ENCODE measurements at places on chromosomes 7 and 10. TPM values are rescaled to one million over a fixed set of nuclear protein-coding genes. Genes with fewer than 3 reads are reported as not detected.

The ACTR3C gene
- 6.3 TPM for total RNA-seq

The MCM10 gene
- 53.2 TPM for total RNA-seq

The KLF6 gene
- total RNA-seq, result 240 TPM

The KCNMA1 gene
- 0.55 TPM for total RNA-seq

The C10orf62 gene
- not detected for total RNA-seq

The ACBD7 gene
- 2.5 TPM for total RNA-seq

The ACSM6 gene
- total RNA-seq, result not detected

DNA sequence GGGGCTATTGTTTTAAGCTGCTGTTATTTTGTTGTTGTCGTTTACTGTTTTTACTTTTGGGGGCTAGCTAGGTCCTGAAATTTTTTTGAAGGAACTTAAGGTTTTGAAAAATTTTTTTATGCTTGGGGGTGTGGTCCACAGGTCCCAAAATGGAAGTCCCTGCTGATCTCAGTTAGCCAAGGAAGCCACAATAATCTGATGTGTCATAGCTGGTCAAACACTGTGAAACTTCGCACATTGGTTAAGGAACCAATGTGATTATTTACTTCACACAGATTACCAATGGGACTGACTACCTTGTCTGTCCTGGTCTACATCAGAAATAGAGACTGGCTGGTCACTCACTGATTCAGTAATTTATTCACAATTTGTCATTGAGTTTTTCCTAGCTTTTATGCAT lies 29.5 kb upstream of the HYCC1 start:
- no peak for DNase-seq

DNA sequence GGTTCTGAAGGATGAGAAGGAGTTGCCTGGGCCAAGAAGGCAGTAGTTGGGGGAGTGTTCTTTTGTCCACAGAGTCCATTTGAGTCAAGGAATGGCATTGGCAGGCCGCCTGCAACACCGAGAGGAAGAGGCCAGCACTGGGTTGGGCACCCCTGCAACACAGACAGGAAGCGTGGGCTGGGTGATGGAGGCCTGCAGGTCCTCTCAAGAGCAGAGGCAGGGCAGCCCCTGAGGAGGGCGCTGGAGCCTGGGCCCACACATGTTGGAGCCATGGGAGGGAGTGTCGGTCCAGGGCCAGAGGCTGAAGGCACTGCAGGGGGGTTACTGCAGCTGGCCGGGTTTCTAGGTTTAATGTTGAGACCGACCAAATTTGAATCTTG lies 137.3 kb downstream of the PTPN20 start:
- DNase-seq, result no peak

- no peak for DNase-seq
Measured at GRCh38 chr7:134290286-134290685, 26.4 kb downstream of the SLC35B4 start.

GRCh38 chr10:86962981-86963310 lies 4.5 kb downstream of the SNCG start:
- no peak for DNase-seq

- no peak for DNase-seq
Measured at GRCh38 chr10:60626037-60626436, 152.2 kb upstream of the CDK1 start.

DNA sequence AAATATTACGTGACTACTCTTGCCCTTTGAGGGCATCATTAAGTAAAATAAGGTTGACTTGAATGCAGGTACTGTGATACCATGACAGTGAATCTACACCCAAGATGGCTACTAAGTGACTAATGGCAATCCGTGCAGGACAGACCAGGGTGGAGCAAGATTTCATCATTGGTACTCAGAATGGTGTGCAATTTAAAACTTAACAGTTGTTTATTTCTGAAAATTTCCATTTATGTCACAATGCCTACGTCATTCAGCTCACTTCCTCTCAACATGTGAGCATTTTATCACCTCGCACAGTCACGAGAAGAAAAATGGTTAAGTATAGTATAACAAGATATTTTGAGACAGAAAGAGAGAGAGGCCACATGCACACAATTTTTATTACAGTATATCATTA lies 50.3 kb upstream of the MET start:
- no peak for DNase-seq

GRCh38 chr7:41472427-41473125 lies 230.3 kb downstream of the INHBA start:
- no peak for DNase-seq

DNA sequence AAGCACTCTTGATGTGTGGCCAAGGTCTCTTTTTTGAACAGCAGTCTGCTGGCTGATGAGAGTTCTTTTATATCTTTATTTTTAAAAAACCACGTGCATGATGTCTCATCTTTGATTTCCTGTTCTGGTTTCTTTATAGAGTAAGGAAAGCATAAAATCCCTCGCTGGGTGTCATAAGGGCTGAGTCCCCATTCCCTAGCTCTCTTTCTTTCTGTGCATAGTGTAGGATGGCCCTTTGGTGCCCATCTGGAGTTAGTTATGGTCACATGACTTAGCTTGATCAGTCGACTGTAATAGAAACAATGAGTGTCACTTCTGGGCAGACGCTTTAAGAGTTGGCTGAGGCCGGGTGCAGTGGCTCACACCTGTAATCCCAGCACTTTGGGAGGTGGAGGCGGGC lies 38.5 kb downstream of the GHRHR start:
- no peak for DNase-seq

- DNase-seq, result no peak
Measured at GRCh38 chr7:47069385-47070076, 512.4 kb downstream of the TNS3 start.

DNA sequence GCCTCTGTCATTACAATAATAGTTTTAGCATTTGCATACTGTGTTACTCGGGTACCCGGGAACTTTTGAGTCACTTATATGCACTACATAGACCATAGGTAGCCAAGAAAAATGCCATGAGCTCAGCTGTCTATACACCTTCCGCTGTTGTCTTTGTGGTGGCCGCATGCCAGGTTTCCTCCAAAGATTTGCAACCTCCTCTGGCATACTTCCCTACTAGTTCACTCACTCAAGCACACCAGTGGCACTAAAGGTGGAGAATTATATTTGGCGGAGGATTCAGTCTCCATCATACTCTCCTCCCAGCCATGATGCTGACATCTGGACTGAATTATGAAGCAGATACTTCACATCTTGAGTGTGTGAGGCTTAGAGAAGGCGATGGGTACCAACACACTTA lies 35.6 kb upstream of the GRB10 start:
- DNase-seq, result no peak

- no peak for DNase-seq
Measured at GRCh38 chr10:96244354-96244753, 27.0 kb downstream of the BLNK start.

GRCh38 chr7:51135576-51135975 lies 181.0 kb downstream of the COBL start:
- DNase-seq, result no peak

DNA sequence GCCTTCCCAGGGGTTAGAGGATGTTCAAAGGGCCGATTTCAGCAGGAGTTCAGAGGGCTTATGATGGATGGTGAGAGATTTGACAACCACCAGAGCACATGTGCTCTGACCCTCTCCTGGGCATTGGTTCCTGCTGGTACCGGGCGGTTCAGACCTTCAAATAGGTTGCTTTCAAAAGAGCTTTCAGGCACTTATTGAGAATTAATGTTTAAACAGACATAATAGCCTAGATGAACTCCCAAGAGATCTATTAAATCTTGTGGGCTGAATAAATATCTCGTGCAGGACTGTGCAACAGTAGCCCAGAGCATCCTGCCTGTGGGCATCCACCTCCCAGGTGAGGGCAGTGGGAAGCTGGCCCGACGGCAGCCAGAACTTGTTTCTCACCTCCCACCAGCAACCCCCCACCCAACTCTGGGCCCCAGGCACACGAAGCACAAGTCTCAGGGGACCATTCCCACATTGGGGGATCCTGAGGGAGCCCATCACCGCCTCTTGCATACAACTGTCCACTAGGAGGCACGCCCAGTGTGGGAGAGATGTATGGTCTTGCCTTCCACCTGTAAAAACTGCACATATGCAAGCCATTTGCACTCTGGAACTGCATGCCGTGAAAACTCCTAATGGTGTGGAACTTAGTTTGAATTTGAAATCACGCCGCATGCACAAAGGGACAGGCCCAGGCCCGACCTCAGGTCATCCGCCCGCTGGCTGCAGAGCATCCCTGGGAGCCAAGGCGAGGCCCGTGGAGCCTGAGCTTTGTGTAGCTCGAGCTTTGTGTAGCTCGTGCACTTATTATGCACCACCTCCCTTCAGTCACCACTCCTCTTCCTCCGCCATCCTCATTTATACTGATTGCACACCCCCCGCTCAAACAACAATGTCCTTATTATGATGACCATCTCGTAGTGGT lies 147.8 kb downstream of the ADCY1 start:
- no peak for DNase-seq

DNA sequence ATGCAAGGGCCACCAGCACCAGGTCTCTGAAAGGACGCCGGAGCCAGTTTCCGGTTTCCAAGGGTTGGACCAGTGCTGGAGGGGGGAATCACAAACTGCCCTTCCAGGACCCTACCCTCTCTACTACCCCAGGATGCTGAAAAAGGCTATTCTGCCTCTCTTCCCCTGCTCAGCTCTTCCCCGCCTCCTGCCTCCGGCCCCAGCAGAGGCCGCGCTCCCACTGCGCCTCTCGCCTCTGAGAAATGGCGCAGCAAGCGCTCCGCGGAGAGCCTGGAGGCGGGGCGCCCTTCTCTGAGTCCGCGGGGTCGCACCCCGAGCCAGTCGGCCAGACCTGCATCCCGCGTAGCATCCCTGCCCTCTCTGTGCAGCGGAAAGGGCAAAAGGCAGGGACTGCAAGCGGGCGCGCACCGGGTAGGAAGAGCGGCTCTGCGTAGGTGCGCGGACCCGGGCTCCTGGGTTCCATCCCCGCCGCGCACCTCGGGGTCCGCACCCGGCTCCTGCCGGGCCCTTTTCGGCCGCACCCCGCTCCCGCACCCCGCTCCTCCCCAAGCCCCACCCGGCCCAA lies 476 bp upstream of the RET start:
- no peak for DNase-seq

DNA sequence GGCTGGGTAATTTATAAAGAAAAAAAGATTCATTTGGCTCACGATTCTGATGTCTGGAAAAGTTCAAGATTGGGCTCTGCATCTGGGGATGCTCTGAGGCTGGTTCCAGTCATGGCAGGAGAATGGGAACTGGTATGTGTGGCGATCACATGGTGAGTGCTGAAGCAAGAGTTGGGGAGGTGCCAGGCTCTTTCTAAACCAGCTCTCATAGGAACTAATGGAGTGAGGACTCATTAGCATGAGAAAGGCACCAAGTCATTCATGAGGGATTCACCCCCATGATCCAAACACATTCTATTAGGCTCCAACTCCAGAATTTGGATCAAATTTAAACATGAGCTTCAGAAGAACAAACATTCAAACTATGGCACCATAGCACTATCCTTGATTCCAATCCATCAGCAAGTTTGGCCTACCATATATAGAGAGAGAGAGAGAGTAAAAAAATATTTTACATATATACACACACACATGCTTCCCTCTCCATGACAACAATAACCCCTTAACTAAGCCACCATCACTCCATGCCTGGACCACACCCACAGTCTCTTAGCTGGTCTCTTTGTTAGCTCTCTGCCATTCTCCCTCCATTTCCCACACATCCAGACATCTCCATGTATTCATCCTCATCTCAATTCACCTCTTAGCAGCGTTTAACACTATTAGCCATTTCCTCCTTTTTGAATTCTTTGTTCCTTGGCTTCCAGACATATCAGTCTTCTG lies 57.9 kb downstream of the NPY start:
- DNase-seq, result no peak

DNA sequence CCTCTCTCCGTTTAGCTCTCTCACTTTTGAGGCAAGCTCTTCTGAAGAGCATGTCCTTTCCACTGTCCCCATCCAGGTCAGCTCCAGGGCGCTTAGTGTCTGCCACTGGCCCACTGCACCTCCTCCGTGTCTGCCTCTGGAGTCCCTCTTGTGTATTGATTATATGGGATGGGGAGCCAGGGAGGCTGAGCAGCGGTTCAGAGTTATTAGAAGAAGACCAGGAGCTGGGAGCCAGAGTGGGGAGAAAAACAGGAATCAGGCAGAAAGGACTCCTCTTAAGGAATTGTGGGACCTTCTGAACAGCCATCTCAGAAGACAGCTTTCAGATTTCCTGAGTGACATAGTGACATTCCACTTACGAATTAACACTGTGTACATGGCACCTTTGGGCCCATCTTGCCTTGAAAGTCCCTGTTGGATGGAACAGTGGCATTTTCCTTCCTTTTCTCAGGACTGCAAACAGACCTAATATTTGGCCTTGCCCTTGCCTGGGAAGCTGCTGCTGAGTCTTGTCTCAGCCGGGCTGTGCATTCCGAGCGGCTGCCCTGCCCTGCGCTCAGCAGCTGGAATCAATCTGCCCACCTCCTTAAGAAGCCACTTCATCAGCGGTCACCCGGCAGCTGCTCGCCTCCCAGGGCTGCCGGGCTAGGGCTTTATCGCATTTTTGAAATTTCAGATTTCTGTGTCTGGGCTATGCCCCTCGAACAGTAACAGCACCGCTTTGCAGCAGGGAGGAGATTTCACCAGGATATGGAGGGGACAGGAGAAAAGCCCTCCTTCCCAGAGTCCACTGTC lies 81.1 kb upstream of the PRKG1 start:
- DNase-seq, result no peak

DNA sequence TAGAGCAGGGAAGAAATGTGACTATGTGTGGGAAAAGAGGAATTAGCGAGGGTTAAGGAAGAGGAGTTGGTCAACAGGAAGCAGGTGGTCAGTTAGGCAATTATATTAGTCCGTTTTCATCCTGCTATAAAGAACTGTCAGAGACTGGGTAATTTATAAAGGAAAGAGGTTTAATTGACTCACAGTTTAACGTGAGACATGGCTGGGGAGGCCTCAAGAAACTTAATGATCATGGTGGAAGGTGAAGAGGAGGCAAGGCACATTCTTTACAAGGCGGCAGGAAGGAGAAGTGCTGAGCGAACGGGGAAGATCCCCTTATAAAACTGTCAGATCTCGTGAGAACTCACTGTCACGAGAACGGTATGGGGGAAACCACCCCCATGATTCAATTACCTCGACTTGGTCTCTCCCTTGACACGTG lies 35.0 kb downstream of the RAMP3 start:
- no peak for DNase-seq

- no peak for DNase-seq
Measured at GRCh38 chr7:105454921-105455320, 66.2 kb upstream of the SRPK2 start.

DNA sequence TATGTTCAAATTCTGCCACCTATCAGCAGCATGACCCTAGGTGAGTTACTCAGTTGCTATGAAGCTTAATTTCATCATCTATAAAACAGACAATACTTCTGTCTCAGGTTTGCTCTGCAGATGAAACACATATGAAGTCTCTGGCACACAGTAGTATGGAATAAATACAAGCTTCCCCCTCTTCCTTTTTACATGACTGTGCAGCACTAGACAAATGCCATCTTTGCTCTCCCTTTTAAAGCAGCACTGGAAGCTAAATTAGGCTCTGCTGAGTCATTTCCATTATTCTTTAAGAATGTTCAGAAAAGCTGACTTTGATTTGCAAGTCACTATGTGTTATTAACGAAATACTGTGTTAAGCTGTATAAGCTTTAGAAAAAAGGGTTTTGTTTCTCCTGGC lies 40.7 kb upstream of the ANAPC16 start:
- DNase-seq, result no peak

Measured in activated T-cell treated with anti-CD3 and anti-CD28 coated beads, Interleukin-2, amount 50 U/mL, for 72 hours (primary cell).